ENCODE measurements at places on chromosomes 3 and 15.
A peak's percentile ranks its signal among the peaks of the same experiment; 100 is the strongest.

- peak; percentile 15 for DNase-seq
These were observed 338.3 kb upstream of the ZNF385D start for GRCh38 chr3:22089284-22089683.

DNA sequence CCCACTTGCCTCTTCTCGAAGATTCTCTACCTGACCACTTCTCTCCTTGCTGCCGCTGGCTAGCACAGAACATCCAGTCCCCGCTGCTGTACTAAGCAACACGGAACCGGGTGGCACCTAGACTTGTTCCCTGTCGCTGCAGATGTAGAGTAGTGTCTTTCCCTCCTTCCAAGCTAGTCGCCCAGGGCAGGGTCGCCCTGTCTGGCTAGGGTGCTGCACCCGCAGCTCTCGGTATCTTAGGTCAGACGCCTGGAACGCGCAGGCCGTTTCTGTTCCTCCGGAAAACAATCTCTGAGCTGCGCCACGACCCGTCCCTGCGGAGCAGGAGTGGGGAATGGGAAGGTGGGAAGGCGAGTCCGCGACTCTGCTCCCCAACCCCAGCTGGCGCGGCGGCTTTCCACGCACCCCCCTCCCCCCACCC is 758 bp upstream of the SNX33 start:
- DNase-seq, result no peak

DNA sequence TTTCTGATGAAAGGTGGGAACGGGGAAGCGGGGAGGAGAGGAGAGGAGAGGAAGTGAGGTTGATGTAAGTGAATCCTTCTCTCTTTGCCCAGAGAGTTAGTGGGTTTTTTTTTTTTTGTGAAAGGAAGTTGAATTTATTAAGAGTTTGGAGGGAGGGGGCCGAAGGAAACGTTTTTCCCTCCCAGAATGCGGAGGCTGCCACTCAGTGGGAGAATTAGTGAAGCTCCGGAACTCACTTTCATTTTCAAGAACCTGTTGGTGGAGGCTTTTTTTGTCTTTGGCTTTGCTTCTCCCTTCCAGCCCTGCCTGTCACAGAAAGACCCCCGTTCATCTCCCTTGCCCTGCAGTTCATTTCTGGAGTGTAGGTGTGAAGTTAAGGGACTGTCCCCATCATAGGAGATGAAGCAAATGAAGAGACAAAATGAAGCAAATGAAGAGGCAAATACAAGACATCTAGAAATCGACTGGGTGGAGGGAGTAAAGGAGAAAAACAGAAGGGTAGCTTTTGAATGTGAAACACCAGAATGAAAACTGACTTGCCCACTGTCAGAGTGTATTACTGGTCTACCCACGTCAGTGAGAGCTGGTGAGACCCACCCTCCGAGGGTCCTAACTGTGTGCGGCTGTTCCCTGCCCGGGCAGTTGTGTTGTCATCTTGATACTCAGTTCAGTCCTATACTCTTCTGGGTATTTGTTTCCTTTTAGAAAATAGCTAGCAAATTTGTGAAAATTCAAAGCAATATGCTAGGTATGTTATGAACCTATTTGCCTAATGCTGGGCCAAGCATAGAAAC is 91.5 kb downstream of the ITPR1 start:
- peak; percentile 56 for DNase-seq

GRCh38 chr3:13041113-13041776 is 32.0 kb downstream of the IQSEC1 start:
- no peak for DNase-seq

GRCh38 chr3:119316313-119316670 is 22.1 kb downstream of the ARHGAP31 start:
- no peak for DNase-seq

DNA sequence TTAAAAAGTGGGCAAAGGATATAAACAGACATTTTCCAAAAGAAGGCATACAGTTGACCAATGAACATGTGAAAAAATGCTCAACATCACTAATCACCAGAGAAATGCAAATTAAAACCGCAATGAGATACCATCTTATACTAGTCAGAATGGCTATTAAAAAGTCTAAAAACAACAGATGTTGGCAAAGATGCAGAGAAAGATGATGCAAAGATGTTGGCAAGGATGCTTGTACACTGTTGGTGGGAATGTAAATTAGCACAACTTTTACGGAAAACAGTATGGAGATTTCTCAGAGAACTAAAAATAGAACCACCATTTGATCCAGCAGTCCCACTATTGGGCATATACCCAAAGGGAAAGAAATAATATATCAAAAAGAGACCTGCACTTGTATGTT is 53.5 kb downstream of the TLNRD1 start:
- no peak for DNase-seq

DNA sequence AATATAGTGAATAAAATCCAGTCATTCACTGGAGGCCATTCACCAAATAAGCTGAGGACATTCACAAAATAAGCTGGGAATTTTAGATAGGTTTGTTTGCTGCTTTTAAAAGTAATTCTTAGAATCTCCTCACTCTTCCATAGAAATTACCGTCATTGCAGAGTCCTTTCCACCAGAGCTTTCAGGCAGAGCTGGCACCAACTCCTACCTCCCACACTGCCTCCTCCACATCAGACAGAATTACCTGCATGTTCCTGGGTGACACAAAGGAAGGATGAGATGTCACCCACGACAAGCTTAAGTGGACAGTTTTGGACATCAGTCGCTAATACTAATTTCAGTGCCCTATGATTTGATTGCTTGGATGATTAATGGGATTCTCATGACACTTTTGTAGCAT is 1113.2 kb downstream of the IGSF11 start:
- DNase-seq, result no peak

DNA sequence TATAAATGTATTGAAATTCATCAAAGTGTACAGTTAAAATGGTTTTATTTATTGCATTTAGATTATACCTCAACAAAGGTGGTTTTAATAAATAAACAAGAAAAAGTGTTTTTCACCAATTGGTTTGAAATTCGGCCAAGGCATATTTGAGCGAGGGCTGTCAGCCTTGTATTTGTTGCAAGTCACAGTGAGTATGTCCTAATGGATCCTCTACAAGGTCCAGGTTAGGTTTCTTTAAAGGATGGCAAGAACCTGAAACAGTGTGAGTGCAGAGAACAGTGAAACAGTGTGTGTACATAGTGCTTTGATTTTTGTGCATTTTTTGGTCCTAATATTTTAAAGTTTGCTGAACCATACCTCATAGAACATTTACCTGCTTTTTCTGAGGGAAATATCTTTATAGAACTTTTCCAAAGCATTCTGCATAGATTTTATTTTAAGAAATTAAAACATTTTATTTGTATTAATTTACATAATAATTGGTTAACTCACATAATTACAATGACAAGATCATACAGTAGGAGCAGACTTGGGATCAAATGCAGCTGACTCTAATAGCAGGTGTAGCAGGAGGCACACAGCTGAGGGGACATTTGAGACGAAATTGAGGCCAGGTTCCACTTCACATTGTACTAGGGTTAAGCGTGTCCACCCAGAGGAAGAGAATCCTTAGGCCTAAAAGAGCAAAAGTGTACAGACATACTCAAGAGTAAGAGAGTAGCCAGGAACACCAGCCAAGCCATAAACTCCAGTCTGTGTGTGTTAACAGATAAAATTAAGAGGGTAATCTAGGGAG is 428.8 kb upstream of the TPRG1 start:
- no peak for DNase-seq

GRCh38 chr3:117404730-117405129 is 695.2 kb downstream of the TUSC7 start:
- no peak for DNase-seq

DNA sequence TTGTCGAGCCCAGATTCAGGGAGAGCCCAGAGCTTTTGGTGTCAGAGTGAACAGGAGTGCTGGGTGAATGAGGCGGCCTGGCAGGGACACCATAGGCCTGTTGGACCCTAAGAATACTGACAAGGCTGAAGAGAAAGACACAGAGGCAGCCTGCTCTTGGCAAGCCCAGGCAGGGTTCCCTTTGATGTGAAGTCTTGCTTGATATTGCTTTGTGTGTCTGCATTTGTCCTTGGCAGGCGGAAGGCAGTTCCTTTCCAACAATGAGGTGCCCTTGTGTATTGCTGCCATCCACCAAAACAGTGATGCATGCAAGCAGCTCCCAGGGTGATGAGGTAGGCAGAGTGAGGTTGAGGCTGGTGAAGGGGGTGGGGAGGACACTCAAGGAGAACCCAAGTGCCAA is 152.7 kb upstream of the TSC22D2 start:
- no peak for DNase-seq

- DNase-seq, result no peak
These were observed 80.1 kb downstream of the MYO1E start for GRCh38 chr15:59292442-59293151.

Data from activated CD4-positive, alpha-beta T cell treated with anti-CD3 and anti-CD28 coated beads, Interleukin-10, Interleukin-2, amounts not matched to agents 100 ng/mL and 50 ng/mL, durations not matched to agents 16 hours and 8 hours (primary cell).